ENCODE measurements at places on chromosomes 6 and 20. TPM values are rescaled to one million over a fixed set of nuclear protein-coding genes. Genes with fewer than 3 reads are reported as not detected.

Gene TSBP1
- not detected for polyA plus RNA-seq

Gene FOXF2
- 0.67 TPM for polyA plus RNA-seq

Gene PLCB1
- polyA plus RNA-seq, result 123 TPM

Gene XKR7
- polyA plus RNA-seq, result 0.04 TPM

Gene SLC17A1
- polyA plus RNA-seq, result not detected

Measured in Purkinje cell (primary cell).